Omental fat pad (tissue), 4 donors: ENCODE measurements at places on chromosomes 7 and 10.

- DNase-seq = no peak
Measured at GRCh38 chr7:134016223-134016941, 110.8 kb upstream of the LRGUK start.

GRCh38 chr7:70298780-70299471, 700.7 kb downstream of the AUTS2 start:
- no peak for DNase-seq

GRCh38 chr10:44995914-44996669, 4.6 kb upstream of the ZNF22 start:
- no peak for DNase-seq

GRCh38 chr7:81791568-81792518, 22.0 kb upstream of the HGF start:
- DNase-seq = no peak

GRCh38 chr10:48444266-48444665, 137.8 kb downstream of the MAPK8 start:
- DNase-seq = no peak
